ENCODE measurements at places on chromosomes 2 and 18.

DNA sequence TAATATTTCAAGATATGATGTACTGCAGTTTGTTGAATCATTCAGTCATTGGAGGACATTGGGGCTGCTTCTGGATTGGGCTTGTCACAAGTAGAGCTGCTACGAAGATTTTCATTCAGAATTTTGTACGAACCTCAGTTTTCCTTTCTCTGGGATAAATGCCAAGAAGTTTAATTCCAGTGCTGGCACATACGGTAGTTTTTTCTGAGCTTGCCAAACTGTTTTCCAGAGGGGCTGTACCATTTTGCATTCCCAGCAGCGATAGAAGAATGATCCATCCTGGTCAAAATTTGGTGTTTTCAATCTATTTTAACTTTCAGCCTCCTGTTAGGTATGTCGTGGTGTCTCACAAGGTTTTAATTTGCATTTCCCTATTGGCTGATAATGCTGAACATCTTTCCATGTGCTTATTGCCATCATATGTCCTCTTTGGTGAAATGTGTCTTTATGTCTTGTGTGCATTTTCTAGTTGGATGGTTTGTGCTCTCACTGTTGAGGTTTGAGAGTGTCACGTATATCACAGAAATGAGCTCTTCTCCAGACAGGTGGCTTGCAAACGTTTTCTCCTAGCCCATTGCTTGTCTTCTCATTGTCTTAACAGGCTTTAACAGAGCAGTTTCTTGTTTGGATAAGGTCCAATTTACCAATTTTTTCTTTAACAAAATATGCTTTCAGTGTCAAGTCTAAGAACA lies 612.6 kb downstream of the GALR1 start:
- no peak for DNase-seq

- no peak for DNase-seq
These were observed 2.9 kb downstream of the PCGF1 start for GRCh38 chr2:74504591-74504990.

DNA sequence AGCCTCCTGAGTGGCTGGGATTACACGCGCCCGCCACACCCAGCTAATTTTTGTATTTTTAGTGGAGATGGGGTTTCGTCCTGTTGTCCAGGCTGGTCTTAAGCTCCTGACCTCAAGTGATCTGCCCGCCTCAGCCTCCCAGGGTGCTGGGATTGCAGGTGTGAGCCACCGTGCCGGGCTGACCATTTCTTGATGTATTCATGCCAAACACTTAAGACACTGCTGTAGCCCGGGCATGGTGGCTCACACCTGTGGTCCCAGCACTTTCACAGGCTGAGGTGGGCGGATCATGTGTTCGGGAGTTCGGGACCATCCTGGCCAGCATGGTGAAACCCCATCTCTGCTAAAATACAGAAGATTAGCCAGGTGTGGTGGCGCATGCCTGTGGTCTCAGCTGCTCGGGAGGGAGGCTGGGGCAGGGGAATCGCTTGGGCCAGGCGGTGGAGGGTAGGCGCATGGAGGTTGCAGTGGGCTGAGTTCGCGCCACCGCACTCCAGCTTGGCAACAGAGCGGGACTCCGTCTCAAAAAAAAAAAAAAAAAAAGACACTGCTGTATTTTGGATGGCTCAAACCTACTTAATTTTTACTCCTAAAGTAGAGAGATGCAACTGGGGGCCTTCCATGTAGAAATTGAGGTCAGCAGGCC lies 140.8 kb downstream of the NUP35 start:
- DNase-seq, result no peak

DNA sequence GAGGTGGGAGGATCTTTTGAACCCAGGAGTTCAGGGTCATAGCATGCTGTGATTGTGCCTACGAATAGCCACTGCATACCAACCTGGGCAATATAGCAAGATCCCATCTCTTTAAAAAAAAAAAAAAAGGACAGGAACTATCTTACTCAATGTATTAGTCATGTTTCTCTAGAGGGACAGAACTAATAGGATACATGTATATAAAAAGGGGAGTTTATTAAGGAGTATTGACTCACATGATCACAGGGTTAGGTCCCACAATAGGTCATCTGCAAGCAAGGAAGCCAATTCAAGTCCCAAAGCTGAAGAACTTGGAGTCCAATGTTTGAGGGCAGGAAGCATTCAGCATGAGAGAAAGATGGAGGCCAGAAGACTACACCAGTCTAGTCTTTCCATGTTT lies 18.8 kb upstream of the CASP10 start:
- no peak for DNase-seq

- DNase-seq, result peak; percentile 54
These were observed 77.3 kb upstream of the PHLPP1 start for GRCh38 chr18:62637807-62638687.

GRCh38 chr2:65574993-65575392 lies 142.6 kb upstream of the SPRED2 start:
- DNase-seq, result no peak

DNA sequence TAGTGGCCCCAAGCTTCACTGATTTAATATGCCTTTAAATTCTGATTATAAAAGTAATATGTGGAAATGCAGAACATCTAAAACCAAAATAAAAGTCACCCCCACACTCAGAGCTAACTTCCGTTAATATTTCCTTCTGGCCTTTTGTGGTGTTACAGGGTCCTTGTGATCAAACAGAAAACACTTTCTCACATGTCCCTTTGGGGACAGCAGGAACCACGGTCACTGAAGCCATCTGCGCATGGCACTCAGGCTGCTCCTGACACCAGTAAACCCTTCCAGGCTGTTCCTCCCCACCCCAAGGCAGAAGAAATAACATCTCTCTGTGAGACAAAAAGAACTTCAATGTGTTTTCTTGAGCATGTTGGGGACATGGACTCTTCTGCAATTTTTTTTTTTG lies 25.1 kb upstream of the GPR17 start:
- no peak for DNase-seq

GRCh38 chr18:74623047-74623816 lies 25.6 kb downstream of the ZNF407 start:
- no peak for DNase-seq

DNA sequence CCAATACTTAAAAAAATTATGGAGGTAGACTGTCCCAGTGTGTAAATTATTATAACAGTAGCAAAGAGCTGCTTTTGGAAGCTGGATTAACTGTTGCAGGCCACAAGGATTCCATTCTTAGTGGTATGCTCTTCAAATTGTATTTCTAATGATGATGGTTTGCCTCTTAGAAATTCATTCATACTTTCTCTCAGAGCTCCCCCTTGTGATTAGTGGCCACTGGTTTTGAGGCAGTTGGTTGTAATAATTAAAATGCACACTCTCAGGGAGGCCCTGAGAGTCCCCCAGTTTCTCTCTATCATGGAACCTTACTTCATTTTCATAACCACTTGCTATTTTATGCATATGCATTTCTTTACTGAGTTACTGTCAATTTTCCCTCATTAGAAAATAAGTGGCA lies 122.5 kb downstream of the PLA2R1 start:
- no peak for DNase-seq

DNA sequence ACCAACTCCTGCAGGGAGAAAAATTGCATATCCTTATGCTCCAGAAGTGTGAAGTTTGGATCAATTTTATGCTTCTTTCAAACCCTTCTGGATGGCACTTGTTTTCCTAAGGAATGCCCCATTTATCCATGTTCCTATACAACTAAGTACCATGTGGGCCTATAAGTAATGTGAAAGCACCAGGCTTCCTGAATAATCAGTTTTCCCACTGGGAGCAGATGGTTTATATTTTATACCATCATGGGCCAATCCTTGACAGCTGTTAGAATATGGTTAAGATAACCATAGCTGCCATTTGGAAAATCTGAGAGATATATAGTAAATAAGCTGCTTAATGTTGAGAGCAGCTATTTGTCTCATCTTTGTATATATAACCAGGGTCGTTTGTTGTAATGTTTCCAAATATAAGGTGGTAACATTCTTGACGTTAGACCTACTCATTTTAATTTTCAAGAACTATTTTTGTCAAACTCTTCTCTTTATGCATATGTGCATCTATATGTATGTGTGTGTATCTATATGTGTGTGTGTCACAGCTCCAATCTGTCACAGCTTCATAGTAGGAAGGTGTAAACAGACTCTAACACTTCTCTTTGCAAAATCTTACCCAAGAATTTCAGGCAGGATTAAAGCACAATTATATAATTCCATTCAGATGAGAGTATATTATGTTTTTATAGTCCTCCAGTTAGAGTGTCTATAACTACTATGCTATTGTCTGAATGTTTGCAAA lies 458.7 kb upstream of the GCFC2 start:
- DNase-seq, result no peak

GRCh38 chr2:37274359-37274965 lies 43.0 kb downstream of the NDUFAF7 start:
- DNase-seq, result no peak

GRCh38 chr2:147639891-147640290 lies 204.9 kb upstream of the ACVR2A start:
- DNase-seq, result no peak

- peak; percentile 81 for DNase-seq
These were observed 5.2 kb downstream of the ZFP36L2 start for GRCh38 chr2:43221124-43221762.

GRCh38 chr2:11533278-11534070 lies at the start of gene GREB1:
TSS of gene GREB1 (plus strand) at chr2:11534045. CDS start at chr2:11556615, 22,570 bp downstream.
- no peak for DNase-seq

DNA sequence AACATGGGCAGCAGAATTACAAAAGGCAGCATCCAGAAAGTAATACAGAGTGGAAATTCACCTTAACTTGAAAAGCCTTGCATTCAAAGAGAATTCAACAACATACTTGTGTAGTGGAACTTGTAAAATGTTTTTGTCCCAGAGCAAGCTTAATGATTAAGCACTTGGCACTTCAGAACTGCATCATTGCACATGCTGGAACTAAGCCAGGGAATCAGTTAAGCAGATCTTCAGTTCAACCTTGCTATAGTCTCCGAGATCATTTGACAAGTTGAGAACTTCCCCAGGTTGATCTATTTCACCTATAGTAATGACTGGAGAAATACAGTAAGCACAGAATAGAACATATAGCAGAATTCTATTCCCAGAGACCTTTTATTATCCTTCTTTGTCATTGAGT lies 1337.2 kb upstream of the NXPH2 start:
- DNase-seq, result no peak

GRCh38 chr2:39851251-39851650 lies 72.2 kb upstream of the THUMPD2 start:
- DNase-seq, result no peak

DNA sequence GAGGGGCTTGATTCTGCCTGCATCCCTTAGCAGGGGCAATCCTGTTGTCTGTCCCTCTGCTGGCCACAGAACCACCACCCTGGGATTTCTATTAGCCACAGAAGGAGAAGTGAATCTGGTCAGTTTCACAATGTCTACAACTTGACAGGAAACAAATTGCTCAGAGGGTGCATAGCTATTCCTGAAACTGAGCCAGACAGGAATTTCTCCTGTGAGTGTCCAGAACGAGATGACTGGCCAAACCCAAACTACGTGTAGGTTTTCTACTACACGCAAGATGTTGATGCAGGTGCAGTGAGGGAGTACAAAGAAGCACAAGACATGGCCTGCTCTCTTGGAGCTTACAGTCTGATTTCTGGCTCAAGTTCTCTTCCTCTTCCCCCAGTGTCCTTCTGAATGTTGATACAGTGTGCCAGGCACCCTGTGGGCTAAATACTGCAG lies 201.9 kb downstream of the CLIP4 start:
- no peak for DNase-seq

GRCh38 chr2:199660167-199660566 lies 190.8 kb downstream of the FTCDNL1 start:
- DNase-seq, result no peak

DNA sequence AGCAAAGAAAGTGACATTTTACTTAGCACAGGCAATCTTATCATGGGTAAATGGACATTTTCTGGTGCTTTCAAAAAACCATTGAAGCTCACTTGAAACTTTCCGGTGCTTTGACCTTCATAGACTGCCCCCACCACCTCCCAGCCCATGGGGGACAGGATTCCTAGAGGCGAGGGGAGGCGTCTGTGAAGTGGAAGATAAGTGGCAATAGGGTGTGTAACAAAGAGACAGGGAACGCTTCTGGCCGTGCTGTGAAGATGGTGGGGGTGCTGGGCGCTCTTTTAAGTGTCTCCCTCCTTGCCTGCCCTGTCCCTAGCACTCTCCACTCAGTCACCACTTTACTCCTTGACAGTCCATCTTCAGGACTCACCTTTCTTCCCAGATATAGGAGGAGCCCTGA lies 23.4 kb upstream of the GMPPA start:
- DNase-seq, result no peak

DNA sequence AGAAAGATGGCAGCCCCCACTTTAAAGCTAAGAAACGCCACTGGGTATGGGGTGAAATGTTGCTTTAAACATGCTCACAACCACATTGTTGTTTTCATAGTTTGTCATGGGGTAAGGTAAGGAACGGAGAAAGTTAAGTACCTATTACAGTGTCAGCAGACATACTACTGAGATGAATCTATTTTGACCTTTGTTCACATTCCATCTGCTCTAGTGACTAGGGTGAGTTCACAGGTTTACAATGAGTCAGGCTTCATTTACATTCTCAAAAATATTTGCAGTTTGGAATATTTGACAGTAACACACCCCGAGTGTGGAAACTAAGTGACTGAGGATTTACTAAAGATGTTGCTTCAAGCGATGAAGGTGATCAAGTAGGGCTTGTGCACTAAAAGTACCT lies 428.7 kb upstream of the ACVR2A start:
- no peak for DNase-seq
